ENCODE measurements at places on chromosomes 2 and 18. TPM values are rescaled to one million over a fixed set of nuclear protein-coding genes. Genes with fewer than 3 reads are reported as not detected.

Gene IWS1
- total RNA-seq = 57.7 TPM

Gene SLC23A3
- total RNA-seq = 1.4 TPM

Gene GCC2
- 22.7 TPM for total RNA-seq

Gene SIX2
- 0.65 TPM for total RNA-seq

Gene REG1B
- total RNA-seq = not detected

Gene AMER3
- total RNA-seq = not detected

Gene GAREM2
- total RNA-seq = 1.3 TPM

Gene CXCR4
- total RNA-seq = 2.0 TPM

Gene HOXD8
- total RNA-seq = 0.32 TPM
